ENCODE measurements at places on chromosomes 3 and 15.

- DNase-seq = peak; percentile 82
These were observed 41.6 kb downstream of the KLHL18 start for GRCh38 chr3:47324278-47324865.

DNA sequence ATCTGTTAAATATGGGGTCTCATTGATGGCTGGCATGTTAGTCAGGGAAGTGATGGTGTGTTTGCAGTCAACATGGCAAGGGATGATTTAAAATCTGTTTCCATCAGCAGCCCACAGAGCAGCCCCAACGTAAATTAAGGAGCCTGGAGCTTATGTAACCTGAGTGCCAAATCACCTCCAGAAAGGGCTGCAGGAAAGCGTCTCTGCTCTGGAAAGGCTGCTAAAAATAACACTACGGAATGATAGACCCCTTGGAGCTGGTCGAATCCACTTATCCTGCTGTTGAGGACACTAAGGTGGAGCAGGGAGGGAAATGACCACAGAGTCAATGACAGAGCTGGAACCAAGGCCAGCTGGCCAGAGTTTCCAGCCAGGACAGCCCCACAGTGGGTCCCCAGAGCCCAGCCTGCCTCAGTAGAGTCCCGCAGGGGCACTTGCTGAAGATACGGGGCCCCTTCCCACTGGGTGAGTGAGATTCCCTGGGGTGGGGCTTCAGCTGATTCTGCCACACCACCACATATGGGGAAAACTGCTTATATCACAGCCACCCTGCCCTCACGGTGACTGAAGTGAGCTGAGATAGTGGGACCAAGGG lies 63.5 kb downstream of the EPHB1 start:
- DNase-seq = no peak

DNA sequence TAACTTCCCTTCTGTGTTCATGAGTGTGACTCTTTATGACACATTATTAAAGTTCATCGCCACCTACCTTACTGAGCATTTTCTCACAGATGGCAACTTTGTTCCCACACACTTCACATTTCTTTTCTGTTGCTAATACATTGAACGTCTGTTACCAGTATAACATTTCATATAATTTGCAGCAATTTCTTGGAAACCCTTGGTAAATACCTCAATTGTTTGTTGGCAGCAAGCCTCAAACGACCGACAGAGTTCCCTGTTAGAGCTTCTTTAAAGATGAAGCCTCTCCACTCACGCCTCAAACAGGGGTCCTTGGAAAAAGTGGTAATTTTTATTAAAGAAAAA lies 3.2 kb upstream of the CHSY1 start:
- DNase-seq = no peak

DNA sequence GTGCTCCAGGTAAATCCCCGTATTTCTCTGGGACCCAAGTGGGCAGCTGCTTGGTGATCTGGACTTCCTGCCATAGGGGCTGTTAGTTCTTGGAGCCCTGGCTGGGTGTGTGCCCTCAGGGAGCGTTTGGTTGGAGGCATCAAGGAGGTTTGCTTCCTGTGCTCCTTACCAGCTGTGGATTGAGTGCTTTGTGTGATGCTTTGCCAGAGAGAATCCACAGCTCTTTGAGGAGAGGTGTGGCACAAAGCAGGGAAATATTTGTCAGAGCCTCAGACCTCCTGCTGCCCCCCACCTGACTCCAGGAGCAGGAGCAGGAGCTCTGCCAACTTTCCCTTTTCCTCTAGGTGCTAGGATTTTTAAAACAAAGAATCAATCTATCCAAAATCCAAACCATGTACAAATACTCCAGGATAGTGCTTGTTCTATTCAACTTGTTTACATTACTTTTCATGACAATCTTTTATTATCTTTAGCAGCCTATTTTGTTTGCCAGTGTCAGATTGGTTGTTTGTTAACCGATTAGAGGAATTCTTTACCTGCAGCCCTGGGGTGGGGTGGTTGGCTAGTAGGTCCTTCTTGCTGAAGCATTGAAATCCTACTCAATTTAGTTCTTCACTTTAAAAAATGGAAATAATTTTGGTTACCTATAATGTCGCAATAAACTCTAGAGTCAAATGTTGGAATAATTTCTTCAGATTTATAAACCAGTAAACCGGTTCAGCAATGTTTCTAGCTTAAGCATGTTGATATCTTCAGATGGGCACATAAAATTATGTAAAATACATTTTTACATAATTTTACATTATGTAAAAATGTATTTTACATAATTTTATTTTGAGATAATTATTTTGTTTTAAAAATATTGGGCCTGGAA lies 2.5 kb downstream of the CTDSPL start:
- DNase-seq = no peak

- no peak for DNase-seq
These were observed 279.7 kb upstream of the GOLGA6L4 start for GRCh38 chr15:83955806-83956265.

DNA sequence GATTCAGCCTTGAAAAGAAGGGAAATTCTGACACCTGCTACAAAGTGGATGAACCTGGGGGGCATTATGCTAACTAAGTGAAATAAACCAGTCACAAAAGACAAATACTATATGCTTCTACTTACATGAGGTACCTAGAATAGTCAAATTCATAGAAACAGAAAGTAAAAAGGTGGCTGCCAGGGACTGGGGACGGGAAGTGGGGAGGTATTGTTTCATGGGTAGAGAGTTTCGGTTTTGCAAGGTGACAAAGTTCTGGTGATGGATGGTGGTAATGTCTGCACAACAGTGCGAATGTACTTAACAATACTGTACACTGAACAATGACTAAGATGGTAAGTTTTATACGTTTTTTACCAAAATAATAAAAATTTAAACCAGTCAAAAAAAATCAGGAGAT lies 4.8 kb downstream of the IDH2 start:
- no peak for DNase-seq

GRCh38 chr3:39541917-39542329 lies 74.4 kb downstream of the MOBP start:
- DNase-seq = peak; percentile 25

DNA sequence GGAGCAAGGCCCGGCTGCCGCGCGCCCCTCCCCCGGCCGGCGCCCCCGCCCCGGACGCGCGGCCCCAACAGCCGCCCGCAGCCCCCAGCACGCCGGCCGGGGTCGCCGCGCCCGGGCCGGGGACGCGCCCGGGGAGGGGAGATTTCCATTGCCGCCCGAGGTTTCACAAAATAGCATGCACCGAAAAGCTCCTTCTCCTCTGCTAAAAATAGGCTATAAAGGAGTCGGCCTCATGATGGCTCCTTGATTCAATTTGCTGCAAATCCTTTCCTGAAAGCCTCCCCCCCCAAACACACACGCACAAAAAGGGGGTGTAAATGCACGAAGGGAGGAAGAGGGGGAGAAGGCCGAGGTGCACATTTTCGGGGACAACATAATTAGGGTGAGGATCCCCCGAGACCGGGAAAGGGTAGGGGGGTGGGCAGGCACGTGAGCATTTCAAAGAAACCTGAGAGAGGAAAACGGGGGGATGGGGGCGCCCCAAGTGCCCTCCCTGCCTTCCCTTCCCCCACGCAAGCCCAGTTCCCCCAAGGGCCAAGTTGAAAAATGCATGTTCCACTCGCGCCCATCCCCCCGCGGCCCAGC lies 734 bp downstream of the TBL1XR1 start:
- DNase-seq = no peak

DNA sequence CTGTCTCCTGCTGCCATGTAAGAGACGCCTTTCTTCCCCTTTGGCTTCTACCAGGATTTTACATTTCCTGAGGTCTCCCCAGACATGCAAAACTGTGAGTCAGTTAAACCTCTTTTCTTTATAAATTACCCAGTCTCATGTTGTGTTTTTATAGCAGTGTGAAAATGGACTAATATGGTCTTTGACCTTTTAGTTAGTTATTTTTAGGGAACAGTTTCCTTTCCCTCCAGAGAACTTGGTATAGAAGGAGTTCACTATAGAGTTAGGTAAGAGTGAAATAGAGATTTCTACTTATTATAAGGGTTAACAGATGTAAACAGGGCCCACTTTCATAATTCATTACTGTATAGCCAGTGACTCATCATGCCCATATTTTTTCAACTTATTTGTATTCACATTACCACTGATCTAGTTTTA lies 170.9 kb downstream of the UNC13C start:
- DNase-seq = no peak

DNA sequence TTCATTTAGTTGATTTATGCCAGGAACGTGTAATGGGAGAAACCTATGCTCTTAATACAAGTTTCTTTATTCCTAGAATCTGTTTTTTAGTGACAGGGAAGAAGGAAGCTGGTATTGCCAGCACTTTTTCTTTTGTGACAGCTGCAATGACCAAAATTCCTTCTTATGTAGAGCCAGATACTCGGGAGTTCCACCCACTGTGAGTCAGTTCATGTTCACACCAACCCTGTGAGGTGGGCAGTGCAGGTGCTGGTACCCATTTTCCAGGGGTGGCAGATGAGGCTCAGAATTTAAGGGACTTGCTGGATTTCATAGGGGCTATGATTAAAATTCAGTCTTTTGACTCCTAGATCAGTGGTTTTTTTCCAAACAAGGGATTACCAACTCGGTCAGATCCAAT lies 34.7 kb downstream of the OXNAD1 start:
- no peak for DNase-seq

- DNase-seq = no peak
These were observed 42.7 kb downstream of the METTL6 start for GRCh38 chr3:15384510-15385237.

- no peak for DNase-seq
These were observed 140.7 kb downstream of the KLF13 start for GRCh38 chr15:31467361-31467760.

DNA sequence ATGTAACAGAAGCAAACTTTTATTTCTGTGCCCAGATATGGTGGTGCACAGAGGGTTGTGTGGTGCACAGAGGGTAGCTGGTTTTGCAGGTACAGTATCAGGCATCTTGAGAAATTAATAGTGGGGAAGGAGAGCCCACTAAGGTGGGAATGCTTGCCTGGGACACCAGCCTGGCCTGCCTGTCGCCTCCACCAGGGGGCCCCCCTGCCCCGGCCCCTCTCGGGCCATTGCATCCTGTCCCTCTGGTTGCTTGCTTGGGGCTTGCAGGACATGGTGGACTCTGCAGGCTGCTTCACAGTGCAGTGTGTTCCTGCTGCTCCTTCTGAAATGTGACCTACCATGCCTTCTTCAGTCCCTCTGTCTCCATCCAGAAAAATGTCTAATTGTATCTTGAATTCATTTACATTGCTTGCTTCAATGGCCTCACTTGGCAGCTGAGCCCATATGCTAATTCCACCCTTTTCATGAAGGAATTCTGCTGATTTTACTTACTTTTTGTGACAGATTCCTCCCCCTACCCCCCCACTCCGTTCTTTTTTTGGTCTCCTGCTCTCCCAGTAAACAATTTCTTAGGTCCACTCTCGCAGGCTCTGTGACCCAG lies 73.6 kb downstream of the EEFSEC start:
- DNase-seq = peak; percentile 38

DNA sequence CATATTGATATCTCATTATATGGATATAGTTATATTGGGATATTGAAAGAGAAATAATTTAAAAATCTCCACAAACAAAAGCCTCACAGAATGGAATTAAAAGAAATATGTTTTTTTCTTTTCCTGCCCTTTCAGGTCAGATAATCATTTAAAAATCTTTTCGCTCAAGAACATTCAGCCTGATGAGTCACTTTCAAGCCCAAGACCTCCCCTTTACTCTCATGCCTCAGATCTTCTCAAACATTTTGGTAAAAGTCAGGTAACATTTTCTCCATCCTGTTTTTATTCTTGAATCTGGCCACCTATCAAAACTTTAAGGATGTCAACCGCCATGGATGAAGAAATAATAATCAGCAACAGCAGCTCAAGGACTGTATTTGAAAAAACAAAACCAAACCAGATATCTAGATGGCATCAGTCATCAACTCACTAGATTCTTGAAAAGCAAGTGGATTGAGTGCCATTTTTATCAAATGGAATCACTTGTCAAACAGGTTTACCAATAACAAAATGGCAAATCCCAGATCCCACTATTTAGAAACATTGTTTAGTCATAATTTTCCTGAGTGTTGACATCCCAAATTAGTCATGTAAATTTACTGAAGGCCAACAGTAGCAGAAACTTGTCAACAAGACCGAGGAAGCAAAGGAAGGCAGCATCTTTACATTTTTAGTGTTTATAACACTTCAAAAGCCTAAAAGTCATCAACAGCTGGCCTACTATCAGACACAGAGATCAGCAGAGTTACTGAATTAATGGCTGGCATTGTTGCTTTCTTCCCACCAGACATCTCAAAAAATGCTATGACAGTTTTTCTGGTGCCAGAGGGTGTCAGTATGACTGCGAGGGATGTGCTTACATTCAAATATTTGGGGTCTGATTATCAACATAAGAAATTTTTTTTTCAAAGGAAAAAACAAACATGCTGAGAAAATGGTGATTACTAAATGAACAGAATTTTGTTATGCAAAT lies 444.7 kb downstream of the MAGI1 start:
- DNase-seq = no peak

DNA sequence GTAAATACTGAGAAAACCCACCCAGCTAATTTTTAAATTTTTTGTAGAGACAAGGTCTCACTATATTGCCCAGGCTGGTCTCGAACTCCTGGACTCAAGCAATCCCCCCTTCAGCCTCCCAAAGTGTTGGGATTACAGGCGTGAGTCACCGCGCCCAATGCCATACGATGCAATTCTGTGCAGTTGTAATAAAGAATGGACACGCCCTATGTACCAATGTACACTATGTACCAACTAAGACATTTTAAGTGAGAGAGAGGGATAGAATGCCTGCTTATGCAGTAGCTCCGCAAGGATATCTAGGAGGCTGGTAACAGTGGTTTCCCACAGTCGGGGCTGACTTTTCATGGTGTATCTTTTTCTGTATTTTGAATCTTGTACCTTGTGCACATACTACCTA lies 14.6 kb downstream of the ZNF710 start:
- no peak for DNase-seq

DNA sequence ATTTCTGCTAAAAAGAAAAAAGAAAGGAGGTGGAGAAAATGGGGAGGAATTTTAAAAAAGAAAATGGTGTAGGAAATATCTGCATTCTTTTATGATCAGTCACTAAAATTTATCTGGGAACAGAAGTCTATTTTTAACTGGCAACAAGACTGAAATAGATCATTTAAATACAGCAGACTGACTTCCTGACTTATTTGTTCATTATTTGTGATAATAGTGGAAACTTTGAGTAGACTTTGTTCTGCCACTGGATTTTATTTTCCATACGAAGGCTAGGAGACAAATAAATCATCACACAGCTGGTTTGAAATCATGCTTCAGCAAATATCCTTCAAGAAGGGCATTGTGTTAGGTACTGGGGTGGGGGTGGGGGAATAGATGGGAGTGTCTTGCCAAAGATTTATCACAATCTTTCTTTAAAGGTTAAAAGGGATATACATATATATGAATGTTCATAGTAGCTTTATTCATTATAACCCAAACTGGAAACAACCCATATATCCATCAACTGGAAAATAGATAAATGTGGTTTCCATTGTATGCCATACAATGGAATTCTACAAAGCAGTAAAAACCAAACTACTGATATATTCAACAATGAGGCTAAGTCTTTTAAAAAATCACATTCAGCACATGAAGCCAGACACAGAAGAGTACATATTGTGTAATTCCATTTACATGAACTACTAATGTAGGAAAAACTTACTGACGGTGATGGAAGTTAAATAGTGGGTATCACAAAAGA lies 4.7 kb upstream of the CLASP2 start:
- no peak for DNase-seq

Data from NT2/D1 (cell line).